ENCODE measurements at places on chromosomes 1 and 21. TPM values are rescaled to one million over a fixed set of nuclear protein-coding genes. Genes with fewer than 3 reads are reported as not detected.

The C1orf185 gene
- total RNA-seq, result not detected

The HES5 gene
- total RNA-seq, result not detected

The RCSD1 gene
- total RNA-seq, result under 0.01 TPM

The ATP1A1 gene
- total RNA-seq, result 141 TPM

- DNase-seq, result no peak
- H3K4me3 ChIP-seq, result no peak overlapping the region
Observed at GRCh38 chr1:6285336-6285735, 24.4 kb upstream of the GPR153 start.

- H3K4me1 ChIP-seq, result peaks cover 1% of the 10 kb centered on the region
- H3K27ac ChIP-seq, result no peak overlapping the region
- H3K36me3 ChIP-seq, result no peaks in the 10 kb centered on the region
- no peak overlapping the region for H3K4me3 ChIP-seq
Observed at GRCh38 chr1:56953386-56953785, 12.4 kb downstream of the C8B start.

GRCh38 chr1:47650205-47650604, 212.4 kb downstream of the FOXD2 start:
- no peak overlapping the region for H3K4me3 ChIP-seq
- H3K27ac ChIP-seq, result no peak overlapping the region
- H3K4me1 ChIP-seq, result peaks cover 3% of the 10 kb centered on the region
- no peaks in the 10 kb centered on the region for H3K36me3 ChIP-seq
- DNase-seq, result peak; percentile 71
- peaks cover 2% of the 10 kb centered on the region for H3K27me3 ChIP-seq

GRCh38 chr21:19832551-19832950, 1165.7 kb upstream of the NCAM2 start:
- DNase-seq, result no peak
- H3K36me3 ChIP-seq, result no peaks in the 10 kb centered on the region
- no peaks in the 10 kb centered on the region for H3K4me1 ChIP-seq
- H3K27ac ChIP-seq, result no peak overlapping the region
- H3K27me3 ChIP-seq, result no peaks in the 10 kb centered on the region
- H3K4me3 ChIP-seq, result no peak overlapping the region

GRCh38 chr1:246893191-246893939, 38.4 kb downstream of the AHCTF1 start:
- no peaks in the 10 kb centered on the region for H3K4me1 ChIP-seq
- no peak for DNase-seq
- H3K27ac ChIP-seq, result no peak overlapping the region
- H3K36me3 ChIP-seq, result peaks cover 15% of the 10 kb centered on the region
